ENCODE measurements at places on chromosomes 12 and 14.

DNA sequence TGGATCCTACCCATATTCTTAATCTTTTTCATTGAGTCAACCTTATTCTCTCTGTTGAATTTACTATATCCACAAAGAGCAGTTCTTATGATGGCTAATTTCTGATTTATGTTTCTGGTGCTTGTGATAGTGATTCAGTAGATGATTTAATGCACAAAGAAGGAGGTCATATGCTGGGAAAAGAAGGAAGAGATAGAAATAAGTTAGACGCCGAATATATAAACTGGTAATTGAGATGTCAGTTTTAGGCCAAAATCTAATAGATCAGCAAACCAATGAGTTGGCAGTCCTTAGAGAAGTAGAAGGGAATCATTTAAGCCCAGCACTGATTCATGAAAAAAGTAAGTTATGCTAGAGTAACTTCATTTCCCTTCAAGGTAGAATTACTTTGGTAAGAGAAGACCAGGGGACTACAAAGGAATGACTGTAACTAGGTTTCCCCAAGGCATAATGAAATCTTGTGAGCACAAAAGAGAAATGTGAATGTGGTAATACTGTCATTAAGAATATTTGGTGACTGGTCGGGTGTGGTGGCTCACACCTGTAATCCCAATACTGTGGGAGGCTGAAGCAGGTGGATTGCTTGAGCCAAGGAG is 132.4 kb downstream of the TGFB3 start:
- DNase-seq: peak; percentile 68

DNA sequence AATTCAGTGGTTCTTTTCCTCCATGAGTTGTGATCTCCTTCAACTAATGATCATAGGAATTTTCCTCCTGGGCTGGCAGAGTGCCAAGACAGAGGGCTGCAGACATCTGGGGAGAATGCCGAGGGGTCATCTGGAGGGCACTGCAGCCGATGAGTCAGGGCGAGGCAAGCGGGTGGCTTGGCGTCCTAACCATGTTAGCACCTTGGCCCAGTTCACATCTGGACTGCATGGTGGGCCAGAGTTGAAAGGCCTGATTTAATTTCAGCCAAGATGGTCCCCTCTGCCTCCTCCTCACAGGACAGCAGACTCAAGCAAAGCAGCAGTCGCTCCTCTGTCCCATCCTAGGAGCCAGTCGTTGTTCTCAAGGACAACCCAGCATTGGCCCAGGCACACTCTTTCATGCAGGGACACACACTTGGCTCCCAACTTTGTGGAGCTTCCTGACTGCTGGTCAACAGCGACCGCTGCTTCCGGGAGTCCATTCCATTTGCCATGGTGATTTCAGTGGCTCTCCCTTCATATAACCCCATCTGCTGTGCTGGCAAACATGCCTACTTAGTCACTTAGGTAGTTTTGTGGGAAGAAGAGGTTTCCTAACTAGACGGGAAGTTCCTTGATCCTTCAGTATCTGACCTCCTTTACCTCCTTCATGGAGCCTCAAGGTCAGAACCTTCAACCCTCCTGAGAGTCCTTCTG is 161.8 kb downstream of the TTC8 start:
- DNase-seq: peak; percentile 61

DNA sequence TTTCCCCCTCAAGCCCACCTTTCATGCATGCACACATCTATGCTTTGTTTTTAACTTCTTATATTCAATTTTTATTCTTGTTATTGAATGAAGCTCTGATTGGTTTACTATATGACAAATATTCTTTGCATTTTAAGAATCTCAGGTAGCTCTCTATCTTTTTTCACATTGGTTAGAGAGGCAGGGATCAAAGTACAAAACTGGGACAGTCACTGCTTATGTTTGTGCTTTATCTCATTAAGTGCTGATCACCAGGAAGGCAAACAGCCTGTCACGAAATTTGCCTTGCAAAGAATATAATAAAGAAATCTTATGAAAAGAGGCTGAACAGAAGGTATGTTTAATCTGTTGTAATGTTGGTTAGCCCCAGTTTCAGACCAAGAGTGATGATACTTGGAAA is 29.7 kb upstream of the INSM2 start:
- no peak for DNase-seq

GRCh38 chr14:35247777-35248475 is 44.3 kb upstream of the PSMA6 start:
- no peak for DNase-seq

DNA sequence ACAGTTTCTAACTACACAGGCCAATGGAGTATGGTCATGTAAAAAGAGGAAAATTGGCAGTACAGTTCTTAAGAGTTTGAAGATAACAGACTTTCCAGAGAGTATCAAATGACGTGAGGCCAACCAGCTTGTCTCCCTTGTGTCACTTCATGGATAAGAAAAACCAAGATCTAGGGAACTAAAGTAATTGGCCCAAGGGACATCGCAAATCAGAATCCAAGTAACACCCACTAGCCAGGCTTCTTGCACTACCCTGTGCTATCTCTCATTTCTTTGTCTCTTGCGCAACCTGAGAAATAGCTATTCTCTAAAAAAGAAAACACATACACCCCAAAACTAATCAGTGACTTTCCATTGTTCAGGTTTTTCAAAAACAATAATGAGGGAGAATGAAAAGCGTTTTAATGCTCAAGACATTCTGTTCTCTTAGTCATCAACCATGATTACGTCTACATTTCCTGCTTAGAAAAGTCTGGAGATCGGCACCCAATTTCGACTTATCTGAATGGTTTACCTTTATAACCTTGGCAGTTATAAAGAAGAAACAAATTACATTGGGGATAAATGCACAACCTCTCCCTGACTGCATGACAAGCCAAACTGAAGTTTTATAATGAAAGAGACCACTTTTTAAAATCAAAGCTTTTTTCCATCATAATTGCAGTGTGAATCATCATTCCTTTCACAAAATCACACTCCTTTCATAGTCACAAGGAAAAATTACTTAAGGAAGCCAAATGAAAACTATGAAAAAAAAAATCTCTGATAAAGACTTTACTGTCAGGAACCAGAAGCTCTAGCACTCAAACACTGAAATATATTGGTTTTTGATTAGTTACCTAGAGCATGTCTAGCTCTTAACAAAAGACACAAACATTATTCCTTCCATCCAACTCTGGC is 42.1 kb downstream of the TMTC1 start:
- peak; percentile 21 for DNase-seq

GRCh38 chr12:64665514-64665913 is 55.2 kb downstream of the RASSF3 start:
- DNase-seq: peak; percentile 61

GRCh38 chr12:27012239-27012981 is 1.8 kb downstream of the TM7SF3 start:
- DNase-seq: no peak

GRCh38 chr12:112122823-112123690 is 2.3 kb upstream of the TRAFD1 start:
- DNase-seq: no peak

DNA sequence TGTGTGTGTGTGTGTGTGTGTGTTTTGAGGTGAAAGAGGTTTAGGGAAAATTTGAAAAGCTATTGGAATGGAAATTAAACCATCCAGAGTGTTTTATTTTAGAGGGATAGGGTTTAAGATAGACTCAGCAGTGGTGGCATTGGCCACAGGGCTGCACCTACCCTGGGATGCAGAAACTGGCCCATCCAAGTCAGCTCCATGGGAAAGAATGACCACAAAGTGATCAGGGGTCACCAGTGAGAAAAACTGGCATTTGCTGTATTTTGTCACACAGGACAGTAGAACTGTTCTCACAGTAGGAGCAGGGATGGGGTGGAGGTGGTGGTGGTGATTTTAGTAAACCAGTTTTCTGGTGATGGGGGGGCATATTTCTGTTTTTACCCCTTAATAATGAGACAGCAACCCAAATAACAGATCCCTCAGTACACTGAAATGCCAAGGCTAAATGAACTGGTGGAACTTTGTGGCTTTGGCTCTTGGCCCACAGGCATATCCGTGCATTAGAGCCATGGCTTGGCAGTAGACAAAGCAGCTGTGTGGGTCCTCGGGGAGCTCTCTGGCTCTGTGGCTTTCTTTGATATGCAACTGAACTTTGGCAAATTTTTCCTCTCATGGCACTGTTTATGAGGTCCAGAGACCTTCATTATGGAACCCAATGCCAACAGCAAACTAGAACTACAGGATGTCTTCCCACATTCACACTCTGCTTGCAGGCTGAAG is 348.3 kb downstream of the ZFP36L1 start:
- DNase-seq: peak; percentile 86

DNA sequence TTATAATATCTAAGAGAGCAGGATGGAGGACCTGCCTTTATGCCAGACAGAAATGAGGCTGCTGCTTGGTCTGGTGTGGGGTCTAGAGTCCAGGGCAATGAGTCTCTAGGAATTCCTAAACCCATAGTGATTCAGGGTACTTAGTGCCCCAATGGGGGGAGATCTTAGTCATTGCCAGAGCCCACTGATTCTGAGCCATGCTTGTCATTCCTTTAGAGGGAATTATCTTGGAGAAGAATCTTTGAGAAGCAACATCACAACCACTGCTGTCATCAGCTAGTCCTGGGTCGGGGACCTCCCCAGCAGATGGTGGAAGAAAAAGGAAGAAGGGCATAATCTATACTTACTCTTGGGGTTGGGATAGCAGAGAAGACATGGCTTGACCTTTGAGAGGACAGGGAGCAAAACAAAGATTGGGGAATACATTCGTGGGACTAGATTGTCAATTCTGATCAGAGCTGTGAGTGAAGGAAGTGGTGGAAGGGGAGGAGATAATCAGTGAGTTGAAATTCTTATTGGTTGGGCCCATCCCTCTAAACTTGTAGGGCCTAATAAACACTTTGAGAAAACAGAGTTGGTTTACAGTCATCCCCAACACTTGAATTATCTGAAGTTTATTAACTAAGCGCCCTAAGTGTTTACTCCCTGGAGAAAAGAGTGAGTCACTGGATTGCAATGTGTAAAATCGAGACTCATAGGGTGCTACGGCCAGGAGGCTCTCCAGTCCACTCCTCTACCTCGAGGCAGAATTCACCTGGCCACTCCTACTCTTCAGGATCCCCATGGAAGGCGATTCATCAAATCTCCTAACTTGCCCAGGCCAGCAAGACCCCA is 3.0 kb upstream of the KRT3 start:
- peak; percentile 93 for DNase-seq

- DNase-seq: no peak
Measured at GRCh38 chr12:55732288-55732687, 3.5 kb upstream of the CD63 start.

- no peak for DNase-seq
Measured at GRCh38 chr12:12147111-12147510, 76.4 kb downstream of the BCL2L14 start.

DNA sequence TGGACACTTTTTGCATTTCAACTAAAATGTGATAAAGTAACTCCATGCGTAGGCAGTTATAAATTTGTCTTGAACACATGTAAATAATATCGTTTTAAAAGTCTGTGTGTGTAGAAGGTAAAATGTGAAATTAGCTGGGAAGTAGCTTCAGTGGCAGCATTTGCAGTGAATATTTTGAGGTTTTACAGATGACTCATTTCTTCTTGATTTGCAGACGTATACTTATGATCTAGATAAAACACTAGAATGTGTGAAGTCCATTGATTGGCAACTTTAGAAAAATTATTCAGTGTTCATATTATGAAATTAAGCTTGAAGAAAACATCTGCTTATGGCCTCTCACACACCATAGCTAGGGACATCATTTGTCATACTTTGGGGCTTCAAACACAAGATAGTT is 788.6 kb upstream of the NOVA1 start:
- DNase-seq: no peak

- no peak for DNase-seq
Measured at GRCh38 chr12:15787778-15788177, 1.4 kb downstream of the EPS8 start.

All from renal cortical epithelial cell (primary cell).